Type B pancreatic cell (in vitro differentiated cells): ENCODE measurements at places on chromosomes 1 and 21. TPM values are rescaled to one million over a fixed set of nuclear protein-coding genes. Genes with fewer than 3 reads are reported as not detected.

DNA sequence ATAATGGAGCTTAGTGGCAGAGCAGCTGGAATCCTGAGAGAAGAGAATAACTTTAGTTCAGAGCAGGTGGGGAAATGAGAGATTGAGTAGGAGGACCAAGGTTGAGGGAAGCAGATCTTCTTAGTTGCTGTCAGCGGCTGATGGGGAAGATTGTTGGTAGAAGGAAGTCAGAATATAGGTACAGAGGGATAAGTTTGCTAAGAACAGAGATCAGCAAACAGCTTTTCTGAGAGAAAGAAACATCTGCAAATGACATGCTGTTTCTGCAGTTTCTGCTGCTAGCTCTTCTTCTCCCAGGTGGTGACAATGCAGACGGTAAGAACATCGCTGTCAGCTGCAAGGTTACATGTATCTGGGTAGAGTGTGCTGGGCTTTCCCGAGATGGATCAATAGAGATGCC, at the start of gene CD1C:
Gene CD1C (plus strand): TSS at position 113 of the 400 bp plus-strand sequence. CDS start 142 bp downstream, at position 255.
- no peak within 1 kb of the TSS for H3K27ac ChIP-seq
- H3K36me3 ChIP-seq: no peaks in the 10 kb centered on the region
- DNase-seq: no peak
- no peaks in the 10 kb centered on the region for H3K4me1 ChIP-seq

DNA sequence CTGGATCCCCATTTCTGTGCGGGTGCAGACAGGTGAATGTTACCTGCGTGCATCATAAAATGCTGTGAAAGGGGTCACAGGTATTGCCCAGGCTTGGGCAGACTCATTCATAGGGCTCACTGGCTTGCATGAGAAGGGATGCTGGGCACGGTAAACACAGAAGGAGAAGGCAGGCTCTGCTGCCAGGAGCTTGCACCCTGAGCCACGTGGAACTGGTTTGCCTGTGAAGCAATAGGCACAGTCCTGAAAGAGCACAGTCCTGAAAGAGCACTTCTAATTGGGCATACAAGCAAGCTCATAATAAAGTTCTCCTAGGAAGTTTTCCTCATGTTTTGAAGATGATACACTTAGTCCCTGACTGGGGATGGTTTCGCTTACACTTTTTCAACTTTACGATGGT, 40.9 kb downstream of the GALNT2 start:
- H3K27ac ChIP-seq: no peak overlapping the region
- peaks cover 63% of the 10 kb centered on the region for H3K4me1 ChIP-seq
- no peak for DNase-seq
- H3K36me3 ChIP-seq: no peaks in the 10 kb centered on the region

DNA sequence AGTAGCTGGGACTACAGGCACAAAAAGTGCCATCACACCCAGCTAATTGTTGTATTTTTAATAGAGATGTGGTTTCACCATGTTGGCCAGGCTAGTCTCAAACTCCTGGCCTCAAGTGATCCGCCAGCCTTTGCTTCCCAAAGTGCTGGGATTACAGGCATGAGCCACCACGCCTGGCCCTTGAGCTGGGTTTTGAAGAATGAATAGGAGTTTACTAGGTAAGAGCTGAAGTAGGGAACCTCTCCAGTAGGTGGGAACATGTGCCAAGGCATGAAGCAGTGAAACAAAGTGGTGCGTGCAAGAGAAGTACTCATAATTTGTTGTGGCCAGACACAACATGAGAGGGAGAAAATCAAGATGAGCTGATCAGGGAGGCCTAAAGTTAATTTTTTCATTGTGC, 55.8 kb downstream of the MAST2 start:
- H3K4me1 ChIP-seq: peaks cover 16% of the 10 kb centered on the region
- no peaks in the 10 kb centered on the region for H3K27me3 ChIP-seq
- no peak overlapping the region for H3K4me3 ChIP-seq
- H3K27ac ChIP-seq: no peak overlapping the region

DNA sequence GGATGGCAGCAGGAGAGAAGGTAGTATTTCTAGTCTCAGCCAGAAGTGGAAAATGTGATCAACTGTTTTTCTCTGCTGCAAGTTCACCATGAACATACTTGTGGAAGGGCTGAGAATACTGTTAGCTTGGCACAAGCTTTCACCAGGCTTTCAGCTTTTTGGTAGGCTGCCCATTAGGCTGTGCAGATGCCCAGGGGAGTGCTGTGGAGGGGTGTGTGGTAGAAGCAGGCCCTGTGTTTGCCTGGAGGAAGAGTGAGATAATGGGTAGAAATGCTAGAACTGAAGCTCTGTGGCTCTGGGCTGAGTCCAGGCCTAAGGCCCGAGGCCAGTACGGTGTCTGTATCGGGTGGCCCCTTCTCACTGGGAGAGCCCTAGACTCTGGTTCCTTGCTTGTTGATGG, 9.8 kb downstream of the DNAJC6 start:
- no peaks in the 10 kb centered on the region for H3K4me1 ChIP-seq
- H3K36me3 ChIP-seq: peaks cover 10% of the 10 kb centered on the region
- H3K27ac ChIP-seq: no peak overlapping the region
- peaks cover 4% of the 10 kb centered on the region for H3K27me3 ChIP-seq

DNA sequence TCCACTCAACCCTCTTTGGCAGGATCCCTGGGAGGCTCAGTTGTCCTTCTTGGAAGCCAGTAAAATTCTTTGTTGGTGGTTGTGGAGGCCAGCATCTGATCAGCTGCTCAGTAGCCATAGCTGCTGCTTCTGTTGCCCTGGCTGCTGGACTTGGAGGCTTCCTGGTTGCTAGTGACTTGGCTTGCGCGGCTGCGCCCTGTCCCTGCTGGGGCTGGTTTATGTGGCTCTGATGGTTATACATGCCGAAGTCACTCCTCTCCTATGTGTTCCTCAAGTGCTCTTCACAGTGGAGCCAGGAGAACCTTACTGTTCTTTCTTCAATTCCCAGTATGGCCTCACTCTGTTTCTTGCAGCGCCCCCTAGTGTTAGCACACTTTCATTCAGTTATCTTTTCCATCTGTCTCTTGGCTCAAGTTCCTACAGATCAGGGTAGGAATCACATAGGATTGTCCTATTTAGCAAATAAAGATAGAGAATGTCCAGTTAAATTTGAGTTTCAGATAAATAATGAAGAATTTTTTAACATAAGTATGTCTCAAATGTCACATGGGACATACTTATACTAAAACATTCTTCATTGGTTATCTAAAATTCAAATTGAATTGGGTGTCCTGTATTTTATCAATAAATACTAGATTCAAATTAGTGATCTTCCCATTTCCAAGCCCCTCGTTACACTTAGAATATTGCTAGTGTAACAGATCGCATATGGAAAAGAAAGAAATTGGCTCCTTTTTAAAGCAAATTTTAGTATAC, 176.5 kb downstream of the TGFB2 start:
- H3K27me3 ChIP-seq: peaks cover 11% of the 10 kb centered on the region
- H3K4me1 ChIP-seq: peaks cover 40% of the 10 kb centered on the region
- H3K36me3 ChIP-seq: no peaks in the 10 kb centered on the region
- H3K27ac ChIP-seq: no peak overlapping the region

GRCh38 chr1:207355060-207355459, 33.6 kb downstream of the CD55 start:
- H3K36me3 ChIP-seq: peaks cover 16% of the 10 kb centered on the region
- H3K4me3 ChIP-seq: no peak overlapping the region
- H3K4me1 ChIP-seq: no peaks in the 10 kb centered on the region
- H3K27me3 ChIP-seq: no peaks in the 10 kb centered on the region

DNA sequence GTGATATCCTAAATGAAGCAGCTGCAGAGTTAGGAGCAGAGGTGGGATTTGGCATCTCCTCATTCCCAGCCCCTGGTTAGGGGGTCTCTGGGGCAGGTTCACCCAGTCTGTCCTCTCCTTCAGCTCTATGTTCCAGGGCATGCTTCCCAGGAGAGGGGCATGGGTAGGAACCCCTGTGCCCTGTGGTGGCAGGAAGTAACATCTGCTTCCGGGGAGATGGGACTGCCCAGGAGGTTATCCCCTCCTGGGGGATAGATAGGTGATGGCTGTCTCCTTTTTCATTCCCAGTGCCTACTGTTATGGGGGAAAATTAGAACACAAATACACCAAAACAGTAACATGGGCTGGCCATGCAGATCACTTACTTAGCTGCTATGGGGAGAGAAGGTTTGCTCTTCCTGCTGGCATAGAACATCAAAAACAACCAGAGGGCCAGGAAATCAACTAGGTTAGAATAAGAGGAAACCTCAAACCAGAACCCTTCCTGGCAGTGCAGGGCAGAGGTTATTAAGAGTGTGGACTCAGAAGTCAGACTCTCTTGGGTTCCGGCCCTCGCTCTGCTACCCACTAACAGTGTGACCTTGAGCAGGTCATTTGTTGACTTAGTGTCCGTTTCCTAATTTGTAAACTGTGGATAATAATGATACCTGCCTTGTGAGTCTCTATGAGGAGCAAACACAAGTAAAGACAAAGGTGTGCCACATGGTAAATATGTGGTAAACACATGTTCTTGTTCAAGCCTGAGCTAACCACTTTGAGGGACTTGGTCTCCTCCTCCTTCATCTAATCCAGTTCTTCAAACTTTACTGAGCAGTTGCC, 157.8 kb upstream of the JUN start:
- no peaks in the 10 kb centered on the region for H3K36me3 ChIP-seq
- no peak overlapping the region for H3K4me3 ChIP-seq
- peaks cover 3% of the 10 kb centered on the region for H3K27me3 ChIP-seq

DNA sequence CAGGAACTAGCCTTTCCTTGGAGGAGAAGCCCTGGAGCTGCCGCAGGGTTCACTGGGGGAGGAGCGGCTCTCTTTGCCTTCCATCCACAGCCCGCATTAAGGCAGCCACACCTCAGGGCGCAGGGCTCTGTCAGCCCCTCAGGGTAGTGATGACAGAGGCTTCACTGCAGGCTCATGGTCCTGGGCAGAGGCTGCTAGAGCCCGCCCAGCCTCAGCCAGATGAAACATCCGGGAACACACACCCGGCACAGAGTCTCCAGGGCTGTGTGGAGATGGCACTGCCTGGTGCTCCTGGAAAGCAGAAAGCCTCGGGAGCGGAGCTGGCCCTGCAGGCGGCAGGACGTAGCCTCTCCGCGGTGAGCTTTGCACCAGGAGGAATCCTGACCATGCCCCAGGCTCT, 29.4 kb upstream of the PEX10 start:
- H3K4me1 ChIP-seq: no peaks in the 10 kb centered on the region
- no peaks in the 10 kb centered on the region for H3K36me3 ChIP-seq
- no peak overlapping the region for H3K4me3 ChIP-seq
- peaks cover 43% of the 10 kb centered on the region for H3K27me3 ChIP-seq

- peaks cover 4% of the 10 kb centered on the region for H3K4me1 ChIP-seq
- H3K4me3 ChIP-seq: no peak overlapping the region
- DNase-seq: no peak
These were observed 34.1 kb upstream of the NEK7 start for GRCh38 chr1:198122693-198123092.

- H3K36me3 ChIP-seq: peaks cover 23% of the 10 kb centered on the region
- H3K4me1 ChIP-seq: peaks cover 23% of the 10 kb centered on the region
- no peak overlapping the region for H3K27ac ChIP-seq
These were observed 25.0 kb downstream of the AGPAT3 start for GRCh38 chr21:43890042-43890441.

- peaks cover 8% of the 10 kb centered on the region for H3K27me3 ChIP-seq
- no peak overlapping the region for H3K4me3 ChIP-seq
- H3K4me1 ChIP-seq: peaks cover 12% of the 10 kb centered on the region
- no peaks in the 10 kb centered on the region for H3K36me3 ChIP-seq
These were observed 61.6 kb downstream of the LRRN2 start for GRCh38 chr1:204623894-204624361.

DNA sequence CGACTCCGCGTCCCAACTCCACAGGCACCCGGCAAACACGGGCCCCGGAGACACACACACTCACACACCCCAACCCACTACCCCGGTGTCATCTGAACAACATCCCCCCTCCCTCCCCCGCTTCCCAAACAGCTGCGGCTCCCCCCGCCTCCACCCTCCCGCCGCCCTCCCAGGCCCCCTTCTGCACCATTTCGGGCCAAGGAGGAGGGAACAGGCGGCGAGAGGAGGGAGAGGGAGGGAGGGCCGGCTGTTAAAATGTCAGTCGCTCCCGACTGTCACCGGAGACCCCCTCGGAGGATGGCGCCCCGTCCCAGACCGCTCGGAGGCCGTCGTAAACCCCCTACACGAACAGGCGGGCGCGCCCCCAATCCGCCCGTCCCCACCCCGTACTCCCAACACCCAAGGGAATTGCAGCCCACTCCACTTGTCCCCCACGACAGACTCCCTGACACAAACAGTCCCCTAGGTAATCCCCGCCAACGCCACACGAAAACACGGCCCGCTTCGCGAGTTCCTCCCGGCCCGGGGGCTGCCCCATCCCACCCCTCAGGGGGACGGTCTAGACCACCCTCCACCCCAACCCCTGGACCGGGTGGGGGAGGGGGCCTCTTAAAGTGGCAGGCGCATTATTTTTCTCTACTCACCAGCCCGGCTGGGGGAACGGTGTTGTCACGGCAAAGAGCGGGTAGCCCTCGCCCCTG, 583 bp downstream of the MEF2D start:
- H3K27ac ChIP-seq: peak overlapping the region; percentile 93
- peaks cover 56% of the 10 kb centered on the region for H3K4me1 ChIP-seq
- no peak for DNase-seq
- no peaks in the 10 kb centered on the region for H3K27me3 ChIP-seq

- H3K36me3 ChIP-seq: peaks cover 4% of the 10 kb centered on the region
- H3K4me3 ChIP-seq: no peak overlapping the region
- H3K27me3 ChIP-seq: no peaks in the 10 kb centered on the region
- no peak for DNase-seq
- peak overlapping the region; percentile 3 for H3K27ac ChIP-seq
These were observed 43.5 kb upstream of the BCL10 start for GRCh38 chr1:85319931-85320330.

DNA sequence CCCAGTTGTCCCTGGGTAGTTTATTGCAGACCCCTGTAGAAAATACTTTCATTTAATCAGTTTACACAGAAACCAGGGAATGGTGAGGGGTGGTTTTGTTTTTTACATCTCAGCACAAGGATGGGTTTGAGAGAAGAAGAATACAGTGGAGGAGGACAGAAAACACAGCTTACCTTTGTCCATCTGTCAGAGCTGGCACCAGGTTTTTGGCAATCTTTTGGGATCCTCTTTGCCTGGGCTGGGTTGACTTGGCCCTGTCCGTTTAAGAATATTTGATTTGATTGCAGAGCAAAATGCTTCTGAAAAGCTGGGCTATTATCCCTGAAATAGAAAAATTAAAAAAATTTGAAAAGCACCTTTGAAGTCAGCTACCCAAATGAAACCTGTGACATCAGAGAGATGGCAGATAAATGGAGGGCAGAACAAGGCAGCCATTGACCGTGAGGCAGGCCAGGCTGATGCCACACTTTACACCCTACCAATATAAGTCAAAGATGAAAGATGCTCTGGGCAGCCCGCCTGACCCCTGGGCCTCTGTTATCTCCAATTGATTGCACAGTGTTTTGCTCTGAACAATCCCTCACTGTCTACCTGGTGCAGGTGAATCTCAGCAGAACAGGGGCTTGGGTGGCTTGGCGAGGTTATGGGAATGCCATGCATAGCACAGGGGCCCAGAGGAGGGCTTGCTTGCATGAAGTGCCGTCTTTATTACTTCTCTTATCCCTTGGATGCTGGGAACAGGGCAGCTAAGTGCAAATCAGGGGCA, 218.8 kb downstream of the LMX1A start:
- no peak overlapping the region for H3K27ac ChIP-seq
- H3K4me3 ChIP-seq: no peak overlapping the region
- peaks cover 57% of the 10 kb centered on the region for H3K27me3 ChIP-seq

SPRR2F gene
- 2.5 and 5.1 TPM in 2 replicates for total RNA-seq

GPR37L1 gene
- total RNA-seq: 0.12 and 0.24 TPM in 2 replicates

LCE5A gene
- total RNA-seq: not detected in 2 replicates

COL18A1 gene
- total RNA-seq: 150 and 168 TPM in 2 replicates
